CD4-positive, alpha-beta T cell treated with Interleukin-17A for 1 hour (primary cell): ENCODE measurements at places on chromosomes 6 and 20.

DNA sequence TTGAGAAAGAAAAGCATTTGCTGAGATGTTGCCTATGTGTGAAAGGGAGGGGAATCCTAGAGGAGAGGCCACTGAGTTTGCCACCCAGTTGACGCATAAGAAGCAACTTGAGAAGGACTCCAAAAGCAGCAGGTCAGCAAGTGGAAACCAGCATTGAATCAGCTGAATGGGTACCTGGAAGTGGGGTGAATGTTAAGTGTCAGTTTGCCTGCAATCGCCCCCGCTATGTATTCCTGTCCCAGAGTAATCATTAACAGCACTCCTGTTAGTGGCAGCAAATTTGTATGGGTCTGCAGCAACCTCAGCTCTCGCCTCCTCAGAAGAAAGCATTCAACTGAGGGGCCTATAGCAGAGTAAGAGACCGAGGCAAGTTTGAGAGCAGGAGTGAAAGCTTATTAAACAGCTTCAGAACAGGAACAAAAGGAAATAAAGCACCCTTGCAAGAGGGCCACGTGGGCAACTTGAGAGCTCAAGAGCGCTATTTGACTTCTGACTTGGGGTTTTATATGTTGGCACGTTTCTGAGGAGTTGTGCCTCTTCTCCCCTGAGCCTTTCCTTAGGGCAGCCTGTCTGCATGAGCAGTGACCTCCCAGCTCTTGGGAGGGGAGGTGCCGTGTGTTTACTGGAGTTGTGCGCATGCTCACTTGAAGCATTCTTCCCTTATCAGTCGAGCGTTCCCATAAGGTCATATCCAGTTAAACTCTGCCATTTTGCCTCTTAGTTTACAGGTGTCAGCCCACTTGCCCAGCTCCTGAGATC lies 122.6 kb upstream of the PHACTR1 start:
- DNase-seq: no peak

GRCh38 chr6:18997375-18997826 lies 610.3 kb downstream of the RNF144B start:
- no peak for DNase-seq

DNA sequence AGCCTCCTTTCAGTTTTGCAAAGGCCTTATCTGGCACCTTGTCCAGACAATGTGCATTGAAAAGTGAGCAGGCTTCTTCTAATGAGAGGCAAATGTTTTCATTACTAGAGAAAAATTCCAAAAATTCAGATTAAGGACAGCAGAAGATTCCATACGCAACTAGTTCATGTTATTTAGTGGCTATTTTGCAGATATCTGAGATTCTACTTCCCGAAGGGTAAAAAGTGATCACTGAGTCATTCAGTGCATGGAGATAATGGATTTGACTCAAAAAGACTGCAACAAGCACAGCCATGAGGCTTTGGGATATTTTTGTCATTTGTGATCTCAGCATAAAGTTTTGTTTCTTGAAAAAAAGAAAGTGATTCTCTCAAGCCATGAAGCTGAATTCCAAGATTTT lies 29.9 kb downstream of the METTL24 start:
- no peak for DNase-seq

DNA sequence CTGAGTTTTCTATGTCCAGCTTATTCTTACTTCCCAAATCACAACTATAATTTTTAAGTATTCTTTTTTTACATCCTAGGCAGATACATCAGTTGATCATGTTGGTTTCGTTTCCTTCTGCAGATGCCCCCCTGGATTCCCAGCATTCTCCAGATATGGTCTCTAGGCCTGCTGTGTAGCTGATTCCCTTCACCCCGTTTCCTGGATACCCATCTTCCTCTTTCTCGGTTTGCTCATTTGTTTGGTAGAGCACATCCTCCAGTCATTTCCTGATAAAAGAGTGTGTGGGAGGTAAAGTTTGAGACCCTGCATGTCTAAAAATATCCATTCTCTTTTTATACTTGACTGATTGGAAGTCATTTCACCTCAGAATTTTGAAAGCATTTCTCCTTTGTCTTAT lies 66.4 kb downstream of the ANKS1A start:
- DNase-seq: no peak

DNA sequence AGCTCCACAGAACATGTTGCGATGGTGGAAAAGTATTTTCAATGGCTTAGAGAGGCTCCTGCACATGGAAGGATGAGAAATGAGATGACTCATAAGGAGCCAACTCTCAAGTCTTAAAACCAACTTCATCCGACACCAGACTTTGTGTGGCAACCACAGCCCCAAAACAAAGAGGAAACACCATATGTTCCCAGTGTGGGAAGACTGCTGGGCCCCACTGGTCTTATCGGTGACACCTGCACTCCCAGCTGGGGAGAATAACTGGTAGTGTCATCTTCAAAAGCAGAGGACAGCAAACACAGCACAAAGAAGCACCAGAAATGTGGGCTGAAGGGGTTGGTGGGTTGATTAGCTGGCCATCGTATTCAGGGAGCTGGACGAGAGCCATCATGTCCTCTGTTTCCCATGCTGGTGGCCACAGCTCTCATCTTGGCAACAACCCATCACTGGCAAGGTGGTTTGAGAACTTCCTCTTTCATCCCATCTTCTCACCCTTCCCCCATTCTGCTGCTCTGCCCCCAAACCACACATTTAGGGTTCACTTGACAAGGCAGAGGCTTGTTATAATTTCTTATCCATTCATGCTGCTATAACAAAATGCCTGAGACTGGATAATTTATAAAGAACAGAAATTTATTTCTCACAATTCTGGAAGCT lies 46.0 kb upstream of the TASP1 start:
- no peak for DNase-seq

- DNase-seq: no peak
Measured at GRCh38 chr6:53112404-53112803, 36.2 kb downstream of the GCM1 start.

GRCh38 chr6:33990061-33990541 lies 155.8 kb downstream of the GRM4 start:
- DNase-seq: no peak

- no peak for DNase-seq
Measured at GRCh38 chr6:107644513-107644912, 154.6 kb downstream of the SOBP start.

- DNase-seq: no peak
Measured at GRCh38 chr6:136306466-136306865, 16.8 kb upstream of the BCLAF1 start.

DNA sequence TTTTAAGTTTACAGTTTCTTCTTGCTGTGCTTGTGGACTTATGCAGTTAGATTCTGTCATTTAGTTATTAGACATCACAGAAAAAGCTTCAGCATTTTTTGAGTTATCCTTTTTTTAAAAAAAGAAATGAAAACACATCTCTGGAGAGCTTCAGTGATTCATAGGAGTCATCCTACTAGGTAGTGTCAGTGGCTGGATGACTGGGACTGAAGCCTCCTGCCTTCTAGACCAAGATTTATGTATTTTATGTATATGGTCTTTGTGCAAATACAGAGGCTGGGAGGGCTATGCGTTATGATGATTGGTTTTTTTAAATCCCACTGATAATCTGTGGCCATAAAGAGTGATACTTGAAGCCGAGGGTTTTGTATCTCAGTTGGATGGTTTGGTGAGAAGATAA lies 125.9 kb upstream of the JAG1 start:
- no peak for DNase-seq

DNA sequence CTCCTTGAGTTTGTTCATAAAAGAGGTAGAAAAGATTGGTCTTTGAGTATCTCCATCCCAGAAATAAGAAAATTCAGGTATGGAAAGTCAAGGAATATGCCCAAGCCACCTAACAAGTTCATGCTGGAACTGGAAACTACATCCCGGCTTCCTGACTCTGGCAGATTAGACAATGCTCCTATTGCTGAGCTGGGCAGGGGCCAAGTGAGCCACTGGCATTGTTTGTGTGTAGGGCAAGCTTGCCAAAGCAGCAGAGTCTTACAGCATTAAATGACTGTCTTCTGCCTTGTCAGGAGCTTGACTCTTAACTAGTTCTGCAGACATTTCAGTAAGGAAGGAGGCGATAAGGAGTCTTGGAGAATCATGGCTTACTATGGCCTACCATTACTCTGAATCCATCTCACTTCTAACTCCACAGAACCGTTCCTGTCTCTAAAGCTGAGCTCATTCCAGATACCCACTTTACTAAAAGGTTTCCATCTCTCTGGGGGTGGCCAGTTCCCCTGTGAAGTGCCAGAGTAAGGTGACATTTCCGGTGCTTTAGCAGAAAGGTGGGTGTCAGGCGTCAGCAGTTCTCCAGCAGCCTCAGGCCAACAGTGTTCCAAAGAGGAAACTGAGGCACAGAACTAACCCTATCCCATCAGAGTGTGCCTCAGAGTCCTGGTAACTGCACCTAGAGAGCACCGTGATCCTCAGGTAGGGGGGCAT lies 30.1 kb downstream of the PRDM1 start:
- DNase-seq: no peak

DNA sequence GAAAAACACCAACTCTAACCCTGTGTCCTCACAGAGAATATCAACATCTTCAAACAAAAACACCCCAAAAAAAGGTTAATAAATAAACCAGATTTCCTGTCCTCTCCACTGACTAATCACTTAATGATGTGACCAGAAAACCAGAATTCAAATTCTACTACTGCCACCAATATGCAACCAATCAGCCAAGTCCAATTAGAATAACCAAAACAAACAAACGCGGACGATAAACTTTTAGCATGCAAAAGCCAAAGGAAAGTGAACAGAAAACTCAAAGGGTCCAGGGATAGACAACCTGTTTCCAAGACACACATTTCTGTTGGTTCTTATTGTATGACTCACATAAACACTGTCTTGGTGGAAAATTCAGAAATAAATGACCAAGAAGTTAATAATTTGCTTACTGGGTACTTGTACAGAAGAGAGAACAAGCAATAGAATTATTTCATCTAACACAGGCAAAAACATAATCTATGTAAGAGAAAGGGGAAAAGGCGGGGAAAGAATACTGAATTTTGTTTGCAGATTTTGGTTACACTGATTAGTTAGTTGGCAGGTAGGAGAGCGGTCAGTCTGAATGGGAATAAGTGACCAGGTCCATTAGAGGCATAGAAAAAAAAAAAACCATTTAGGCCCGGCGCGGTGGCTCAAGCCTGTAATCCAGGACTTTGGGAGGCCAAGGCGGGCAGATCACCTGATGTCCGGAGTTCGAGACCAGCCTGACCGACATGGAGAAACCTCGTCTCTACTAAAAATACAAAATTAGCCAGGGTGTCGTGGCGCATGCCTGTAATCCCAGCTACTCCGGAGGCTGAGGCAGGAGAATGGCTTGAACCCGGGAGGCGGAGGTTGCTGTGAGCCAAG lies 34.1 kb downstream of the HFE start:
- DNase-seq: no peak

DNA sequence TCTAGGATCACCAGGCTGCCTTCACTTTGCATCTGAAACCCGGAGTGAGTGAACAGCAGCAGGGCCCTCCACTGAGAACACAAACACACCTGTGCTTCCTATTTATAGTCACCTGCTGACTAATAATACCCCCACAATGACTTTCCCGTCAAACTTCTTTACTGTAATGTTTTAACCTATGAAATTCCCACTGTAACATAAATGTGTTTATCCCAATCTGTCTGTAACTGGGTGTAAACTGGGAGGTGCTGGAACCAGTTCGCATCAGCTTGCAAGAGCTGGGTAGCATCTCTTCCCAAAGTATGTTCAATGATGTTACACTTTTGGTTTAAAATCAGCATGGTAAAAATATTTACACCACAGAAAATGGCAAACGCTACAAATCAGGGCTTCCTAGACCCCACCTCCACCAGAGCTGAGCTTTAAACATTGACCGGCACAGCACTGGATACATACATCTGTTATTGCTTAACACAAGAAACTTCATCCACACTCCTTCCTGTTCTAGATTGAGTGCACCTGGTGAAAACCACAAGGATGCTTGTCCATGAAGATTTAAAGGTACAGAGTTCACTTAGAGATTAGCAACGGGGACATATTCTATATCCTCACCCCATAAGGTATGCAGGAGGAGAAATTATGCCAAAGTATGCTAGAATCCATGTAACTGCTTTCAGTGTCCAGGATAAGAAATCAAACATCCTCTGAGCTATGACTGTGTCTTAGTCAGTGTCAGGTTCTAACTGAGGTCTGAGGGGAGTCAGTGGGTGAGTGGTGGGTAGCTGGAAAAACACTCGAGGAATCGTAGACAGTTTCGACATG lies 79.0 kb downstream of the ALDH8A1 start:
- no peak for DNase-seq

DNA sequence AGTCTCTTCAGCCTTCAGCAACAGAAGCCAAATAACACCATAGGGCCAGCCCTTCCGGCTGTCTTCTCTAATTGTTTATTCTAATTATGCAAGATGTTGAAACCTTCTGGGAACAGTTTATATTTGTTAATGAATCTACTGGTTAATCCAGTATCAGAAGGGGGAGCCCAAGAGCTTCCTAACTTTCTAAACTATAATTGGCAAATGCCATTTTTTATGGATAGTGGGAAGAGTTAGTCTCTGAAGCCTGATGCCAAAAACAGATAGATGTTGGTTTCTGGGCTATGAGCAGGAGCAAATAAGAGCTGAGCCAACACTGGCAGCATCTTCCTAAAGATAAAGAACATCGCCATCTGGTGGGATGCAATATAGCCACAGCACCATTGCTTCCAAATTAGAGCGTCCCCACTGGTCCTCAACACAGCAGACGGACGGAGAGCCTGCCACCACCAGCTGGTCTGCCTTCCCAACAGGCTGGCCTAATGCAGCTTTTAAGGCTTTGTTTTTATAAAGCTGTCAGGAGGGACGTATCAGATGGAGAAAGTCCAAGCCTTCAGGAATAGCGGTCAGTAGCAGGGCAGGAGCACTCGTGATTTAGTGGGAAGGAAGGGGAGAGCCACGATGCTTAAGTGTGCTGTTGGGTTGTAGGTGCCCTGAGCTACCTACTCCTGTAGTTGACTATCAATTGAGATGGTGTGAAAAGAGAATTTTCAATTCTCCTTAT lies 118.8 kb downstream of the RALGAPA2 start:
- no peak for DNase-seq

DNA sequence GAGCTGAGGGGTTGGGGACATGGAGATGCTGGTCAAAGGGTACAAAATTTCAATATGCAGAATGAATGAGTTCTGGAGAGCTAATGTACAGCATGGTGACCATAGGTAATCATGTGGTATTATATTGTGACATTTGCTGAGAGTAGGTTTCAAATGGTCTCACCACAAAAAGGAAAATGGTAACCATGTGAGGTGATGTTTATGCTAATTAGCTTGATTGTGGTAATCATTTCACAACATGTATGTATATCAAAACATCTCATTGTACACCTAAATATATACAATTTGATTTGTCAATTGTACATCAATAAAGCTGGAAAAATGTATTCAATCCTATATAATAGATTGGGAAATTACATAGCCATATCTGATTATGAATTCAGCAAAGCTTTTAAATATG lies 29.5 kb upstream of the TMEM14A start:
- no peak for DNase-seq
